ENCODE measurements at places on chromosomes 2 and 18.

DNA sequence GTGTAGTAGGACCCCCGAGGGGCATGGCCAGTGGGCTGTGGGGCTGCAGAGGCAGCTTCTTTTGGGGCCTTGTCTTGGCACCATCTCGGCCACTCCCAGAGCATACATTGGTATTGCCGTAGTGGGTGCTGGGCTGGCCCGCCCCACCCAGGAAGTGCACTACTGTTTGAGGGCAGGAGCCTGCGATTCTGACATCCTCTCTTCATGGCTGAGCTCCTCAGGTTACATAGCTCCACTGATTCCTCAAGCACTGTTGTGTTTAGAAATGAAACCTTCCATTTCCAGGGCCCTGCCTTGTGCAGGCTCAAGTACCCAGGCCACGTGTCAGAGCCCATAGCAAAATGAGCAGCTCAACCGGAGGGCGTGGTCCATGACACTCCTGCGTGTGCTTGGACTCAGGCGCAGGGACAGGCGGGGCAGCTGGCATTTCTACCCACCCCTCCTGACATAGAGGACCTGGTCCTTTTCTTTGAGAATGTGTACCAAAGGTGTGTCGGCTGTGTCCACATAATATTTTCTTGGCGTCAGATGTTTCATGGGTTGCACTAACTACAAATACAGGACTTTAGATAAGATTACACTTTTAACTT is 67.9 kb downstream of the DGKD start:
- no peak for DNase-seq

- no peak for DNase-seq
Measured at GRCh38 chr2:54726940-54727339, 3.5 kb downstream of the EML6 start.

GRCh38 chr2:98522854-98523253 is 78.2 kb downstream of the INPP4A start:
- DNase-seq = no peak

DNA sequence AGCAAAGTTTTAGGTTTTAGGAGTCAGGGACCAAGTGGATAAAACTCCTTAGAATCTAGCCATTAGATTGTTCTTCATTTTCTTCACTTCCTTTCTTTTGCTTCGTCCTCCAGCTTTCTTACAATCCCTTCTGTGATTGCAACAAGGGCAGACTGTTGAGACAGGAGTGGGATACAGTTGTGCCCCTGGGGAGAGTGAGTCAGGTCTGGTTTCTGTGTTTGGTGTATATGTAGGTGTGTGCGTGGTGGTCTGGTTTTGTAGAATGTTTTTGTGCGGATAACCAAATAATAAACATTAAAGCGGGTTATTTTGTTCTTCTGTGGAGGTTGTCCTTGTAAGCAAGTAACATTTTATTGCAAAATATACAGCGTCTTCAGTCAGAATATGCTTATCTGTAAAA is 7.3 kb downstream of the INSIG2 start:
- DNase-seq = no peak

GRCh38 chr2:191635333-191636234 is 42.4 kb upstream of the NABP1 start:
- DNase-seq = no peak

DNA sequence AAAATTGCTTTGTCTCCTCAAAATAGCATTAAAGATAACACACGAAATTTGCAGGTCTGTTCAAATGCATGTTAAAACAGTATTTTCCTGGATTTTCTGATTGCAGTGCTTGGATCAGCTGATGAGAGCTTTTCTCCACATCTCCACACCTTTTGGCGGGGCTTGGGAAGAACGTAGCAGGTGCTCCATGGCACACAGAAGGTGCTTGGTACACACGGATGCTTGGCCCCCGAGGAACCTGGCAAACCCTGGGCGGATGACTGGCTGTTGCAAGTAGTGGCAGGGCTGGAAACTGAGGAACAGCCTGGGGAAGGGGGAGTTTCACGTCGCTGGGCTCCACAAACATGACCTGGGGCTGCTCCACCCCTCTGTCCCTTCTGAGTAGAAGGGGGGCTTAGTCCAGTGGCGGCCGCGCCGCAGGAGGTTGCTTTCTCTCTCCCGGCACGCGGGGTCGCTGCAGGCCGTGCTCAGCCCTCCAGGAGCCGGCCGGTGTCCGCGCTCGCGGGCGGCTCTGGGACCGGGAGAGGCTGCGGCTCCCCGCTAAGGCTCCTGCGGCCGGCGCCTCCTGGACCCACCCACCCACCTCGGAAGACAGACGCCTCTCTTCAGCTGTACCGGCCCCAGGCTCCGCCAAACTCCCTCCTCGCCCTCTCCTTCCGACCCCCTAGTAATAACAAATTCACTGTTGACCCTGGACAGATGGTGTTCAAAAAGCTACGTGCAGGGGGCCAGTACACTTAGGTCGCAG is 69.3 kb downstream of the MARCO start:
- no peak for DNase-seq

DNA sequence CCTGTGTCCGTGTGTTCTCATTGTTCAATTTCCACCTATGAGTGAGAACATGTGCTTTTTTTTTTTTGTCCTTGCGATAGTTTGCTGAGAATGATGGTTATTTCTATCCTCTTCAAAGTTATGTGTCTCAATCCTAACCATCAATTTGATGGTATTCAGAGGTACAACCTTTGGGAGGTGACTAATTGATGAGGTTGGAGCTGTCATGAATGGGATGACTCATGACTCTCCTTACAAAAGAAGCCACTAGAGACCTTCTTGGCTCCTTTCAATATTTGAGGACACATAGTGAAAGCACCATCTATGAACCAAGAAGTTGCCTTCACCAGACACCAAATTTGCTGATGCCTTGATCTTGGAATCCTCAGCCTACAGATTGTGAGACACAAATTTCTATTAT is 677.1 kb upstream of the DDX18 start:
- no peak for DNase-seq

- no peak for DNase-seq
Measured at GRCh38 chr2:23386339-23387220, 1.6 kb downstream of the KLHL29 start.

DNA sequence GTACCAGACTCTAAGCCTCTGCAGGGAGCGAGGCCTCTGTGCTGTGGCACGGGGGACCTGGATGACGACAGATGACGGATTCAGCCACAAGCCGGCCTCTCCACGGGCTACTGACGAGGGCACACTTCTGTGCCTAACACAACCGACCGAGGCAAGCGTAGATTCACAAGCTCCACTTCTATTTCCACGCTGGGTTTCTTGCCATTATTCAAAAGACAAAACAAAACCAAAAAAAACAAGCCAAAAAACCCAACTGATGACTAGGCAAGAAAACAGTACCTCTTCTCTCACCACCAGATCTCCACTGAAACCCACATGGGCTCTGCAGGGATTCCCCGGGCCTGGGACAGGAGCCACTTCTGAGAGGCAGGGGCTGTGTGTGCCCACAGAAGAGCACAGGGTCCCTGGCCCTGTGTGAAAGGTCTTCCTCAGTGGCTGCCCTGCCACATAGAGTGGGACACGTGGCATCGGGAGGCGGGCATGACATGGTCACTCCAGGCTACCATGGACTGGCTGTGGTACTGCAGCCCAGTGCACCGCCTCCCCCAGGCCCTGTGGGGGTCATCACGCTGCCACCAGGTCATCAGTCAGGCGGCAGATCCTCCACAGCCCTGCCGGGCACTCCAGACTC is 254.7 kb downstream of the HDAC4 start:
- DNase-seq = no peak

DNA sequence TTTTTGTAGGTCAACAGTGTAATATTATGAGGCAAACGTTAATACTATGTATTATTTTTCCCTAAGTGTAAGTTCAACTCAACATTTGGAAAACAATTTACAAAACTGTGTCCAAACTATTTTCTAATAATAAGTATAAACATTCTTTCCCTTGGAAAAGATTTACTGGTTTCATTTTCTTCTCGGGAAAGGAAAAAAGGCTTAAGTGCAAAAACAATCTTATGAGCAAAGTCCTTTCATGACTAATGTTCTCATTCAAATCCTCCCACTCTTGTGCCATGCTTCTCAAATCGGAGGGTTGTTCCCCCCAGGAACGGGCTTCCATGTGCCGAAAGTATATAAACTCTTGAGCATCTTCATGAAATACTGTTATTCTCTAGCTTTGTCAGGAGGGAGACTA is 19.8 kb upstream of the L3MBTL4 start:
- no peak for DNase-seq

- no peak for DNase-seq
Measured at GRCh38 chr2:40654346-40654745, 202.5 kb upstream of the SLC8A1 start.

DNA sequence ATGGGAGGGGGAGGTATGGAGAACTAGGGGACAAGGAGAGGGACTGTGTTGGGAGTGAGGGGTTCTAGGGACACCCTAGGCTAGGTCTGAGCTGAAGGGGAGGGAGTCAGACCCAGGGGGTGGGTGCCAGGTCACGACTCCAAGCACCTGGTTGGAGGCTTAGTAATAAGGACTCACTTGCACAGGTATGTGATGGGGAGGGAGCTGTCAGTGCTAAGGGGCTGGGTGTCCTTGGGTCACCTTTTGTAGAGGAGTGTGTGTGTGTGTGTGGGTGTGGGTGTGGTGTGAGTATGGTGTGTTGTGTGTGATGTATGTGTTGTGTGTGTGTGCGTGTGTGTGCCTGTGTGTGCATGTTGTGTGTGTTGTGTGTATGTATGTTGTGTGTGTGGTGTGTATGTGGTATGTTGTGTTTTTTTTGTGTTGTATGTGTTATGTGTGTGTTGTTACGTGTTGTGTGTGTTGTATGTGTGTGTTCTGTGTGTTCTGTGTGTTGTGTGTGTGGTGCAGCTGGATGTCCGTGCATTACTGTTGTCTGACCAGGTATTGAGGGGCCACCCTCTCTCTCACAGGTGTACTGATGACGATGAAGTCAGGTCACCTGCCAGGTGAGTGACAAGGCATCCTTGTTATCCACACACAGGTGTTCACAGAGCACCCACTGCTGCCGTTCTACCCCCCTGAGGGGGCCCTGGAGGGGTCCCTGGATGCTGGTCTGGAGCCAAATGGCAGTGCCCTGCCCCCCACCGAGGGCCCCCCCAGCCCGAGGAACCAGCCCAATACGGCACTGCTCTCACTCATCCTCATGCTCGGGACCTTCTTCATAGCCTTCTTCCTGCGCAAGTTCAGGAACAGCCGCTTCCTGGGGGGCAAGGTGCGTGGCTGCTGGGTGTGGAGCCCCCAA is 9.8 kb downstream of the SLC4A3 start:
- no peak for DNase-seq

DNA sequence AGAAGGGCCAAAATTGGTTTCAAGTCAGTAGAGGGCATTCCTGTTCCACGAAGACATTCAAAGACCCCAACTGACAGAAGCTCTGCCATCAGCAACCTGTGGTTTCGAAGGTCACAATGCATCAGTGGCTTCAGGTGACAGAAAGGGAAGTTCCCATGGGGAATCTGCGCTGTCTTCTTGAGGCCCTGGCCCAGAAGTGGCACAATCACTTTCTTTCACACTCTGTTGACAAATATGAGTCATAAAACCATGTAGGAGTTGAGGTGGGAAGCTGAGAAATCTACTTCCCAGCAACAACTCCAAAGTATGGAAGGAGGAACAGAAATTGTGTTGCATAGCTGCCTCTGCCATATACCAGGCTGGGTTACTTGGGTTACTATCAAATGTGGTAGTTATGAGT is 621.1 kb upstream of the FANCL start:
- no peak for DNase-seq
